Transverse colon (tissue), 4 donors: ENCODE measurements at places on chromosomes 16 and 17. TPM values are rescaled to one million over a fixed set of nuclear protein-coding genes. Genes with fewer than 3 reads are reported as not detected.

The TBC1D26 gene
- 0.16 TPM for total RNA-seq

The DDX19B gene
- total RNA-seq = 10.5 TPM

The BCAR1 gene
- total RNA-seq = 125 TPM

The ATF7IP2 gene
- total RNA-seq = 13.1 TPM

The TM4SF5 gene
- total RNA-seq = 42.6 TPM

The ADAP2 gene
- total RNA-seq = 11.9 TPM

The DRC7 gene
- total RNA-seq = not detected

The KREMEN2 gene
- 0.79 TPM for total RNA-seq

The LYRM9 gene
- 2.6 TPM for total RNA-seq

The CPNE7 gene
- 0.41 TPM for total RNA-seq

The KRTAP9-4 gene
- total RNA-seq = not detected

The CDH1 gene
- 551 TPM for total RNA-seq

The CLEC3A gene
- not detected for total RNA-seq

GRCh38 chr16:87621976-87622713, 19.8 kb downstream of the JPH3 start:
- DNase-seq = no peak

GRCh38 chr16:51815523-51815922, 664.5 kb upstream of the SALL1 start:
- no peak for DNase-seq

- DNase-seq = no peak
Observed at GRCh38 chr16:83113317-83113716, 486.5 kb downstream of the CDH13 start.

DNA sequence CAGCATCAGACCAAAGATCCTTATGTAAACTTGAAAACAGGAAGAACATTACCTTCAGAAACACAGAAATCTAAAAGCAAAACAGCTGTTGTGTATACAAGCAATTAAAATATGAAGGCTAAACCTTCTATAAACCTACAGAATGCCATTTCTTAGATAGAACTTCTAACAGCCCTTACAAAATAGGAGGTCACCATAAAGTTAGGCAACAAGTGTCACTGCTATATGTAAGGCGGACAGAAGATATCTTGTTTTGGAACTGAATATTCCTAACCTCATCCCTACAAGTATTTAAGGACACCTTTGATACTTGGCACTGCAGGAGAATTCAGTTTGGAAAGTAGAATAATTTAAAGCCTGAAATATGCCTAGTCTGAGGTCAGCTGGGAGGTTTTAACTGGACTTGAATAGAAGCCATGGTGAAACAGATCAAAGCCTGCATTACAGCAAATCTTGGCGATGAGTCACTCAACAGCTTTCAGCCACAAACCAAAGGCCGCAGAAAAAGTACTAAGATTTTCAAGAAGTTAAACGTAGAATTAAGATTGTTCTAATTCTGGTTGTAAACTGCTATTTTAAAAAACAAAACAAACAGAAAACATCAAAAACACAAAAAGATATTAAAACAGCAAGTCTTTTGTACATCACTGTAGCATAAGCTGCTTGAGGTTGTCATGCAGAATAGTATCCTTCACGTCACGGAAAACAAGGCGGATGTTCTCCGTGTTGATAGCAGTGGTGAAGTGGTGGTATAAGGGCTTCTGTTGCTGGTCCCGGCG, 42.7 kb downstream of the GNA13 start:
- DNase-seq = no peak

DNA sequence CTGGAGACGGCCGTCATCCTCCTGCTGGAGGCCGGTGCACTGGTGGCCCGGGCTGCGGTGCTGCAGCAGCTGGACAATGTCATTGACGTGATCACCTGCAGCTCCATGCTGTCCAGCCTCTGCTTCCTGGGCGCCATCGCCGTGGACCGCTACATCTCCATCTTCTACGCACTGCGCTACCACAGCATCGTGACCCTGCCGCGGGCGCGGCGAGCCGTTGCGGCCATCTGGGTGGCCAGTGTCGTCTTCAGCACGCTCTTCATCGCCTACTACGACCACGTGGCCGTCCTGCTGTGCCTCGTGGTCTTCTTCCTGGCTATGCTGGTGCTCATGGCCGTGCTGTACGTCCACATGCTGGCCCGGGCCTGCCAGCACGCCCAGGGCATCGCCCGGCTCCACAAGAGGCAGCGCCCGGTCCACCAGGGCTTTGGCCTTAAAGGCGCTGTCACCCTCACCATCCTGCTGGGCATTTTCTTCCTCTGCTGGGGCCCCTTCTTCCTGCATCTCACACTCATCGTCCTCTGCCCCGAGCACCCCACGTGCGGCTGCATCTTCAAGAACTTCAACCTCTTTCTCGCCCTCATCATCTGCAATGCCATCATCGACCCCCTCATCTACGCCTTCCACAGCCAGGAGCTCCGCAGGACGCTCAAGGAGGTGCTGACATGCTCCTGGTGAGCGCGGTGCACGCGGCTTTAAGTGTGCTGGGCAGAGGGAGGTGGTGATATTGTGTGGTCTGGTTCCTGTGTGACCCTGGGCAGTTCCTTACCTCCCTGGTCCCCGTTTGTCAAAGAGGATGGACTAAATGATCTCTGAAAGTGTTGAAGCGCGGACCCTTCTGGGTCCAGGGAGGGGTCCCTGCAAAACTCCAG, 1.1 kb downstream of the MC1R start:
- DNase-seq = no peak

DNA sequence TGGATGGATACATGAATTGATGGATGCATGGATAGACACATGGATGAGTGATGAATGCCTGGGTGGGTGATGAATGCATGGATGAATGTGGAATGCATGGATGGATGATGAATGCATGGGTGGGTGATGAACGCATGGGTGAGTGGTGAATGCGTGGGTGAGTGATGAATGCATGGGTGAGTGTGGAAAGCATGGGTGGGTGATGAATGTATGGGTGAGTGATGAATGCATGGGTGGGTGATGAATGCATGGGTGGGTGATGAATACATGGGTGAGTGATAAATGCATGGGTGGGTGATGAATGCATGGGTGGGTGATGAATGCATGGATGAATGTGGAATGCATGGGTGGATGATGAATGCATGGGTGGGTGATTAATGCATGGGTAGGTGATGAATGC, 83.9 kb upstream of the HSBP1 start:
- DNase-seq = no peak

DNA sequence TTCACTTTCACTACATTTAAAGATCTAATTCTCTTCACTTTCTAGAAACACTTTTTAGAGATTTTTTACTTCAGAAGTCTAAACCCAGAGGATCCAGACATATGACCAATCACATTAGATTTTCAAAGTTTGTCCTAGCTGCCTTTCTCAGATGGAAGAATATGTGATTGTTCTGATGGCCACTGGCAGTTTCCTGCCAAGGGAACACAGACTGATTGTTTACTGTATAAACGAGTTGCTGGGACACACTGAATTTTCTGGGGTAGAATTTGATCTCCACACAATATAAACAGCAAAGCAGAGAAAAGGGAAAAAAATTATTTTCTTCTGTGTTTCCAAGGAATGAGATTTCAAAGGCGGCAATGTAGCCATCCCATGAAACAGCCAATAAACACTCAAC, 480.0 kb downstream of the TOX3 start:
- DNase-seq = no peak

DNA sequence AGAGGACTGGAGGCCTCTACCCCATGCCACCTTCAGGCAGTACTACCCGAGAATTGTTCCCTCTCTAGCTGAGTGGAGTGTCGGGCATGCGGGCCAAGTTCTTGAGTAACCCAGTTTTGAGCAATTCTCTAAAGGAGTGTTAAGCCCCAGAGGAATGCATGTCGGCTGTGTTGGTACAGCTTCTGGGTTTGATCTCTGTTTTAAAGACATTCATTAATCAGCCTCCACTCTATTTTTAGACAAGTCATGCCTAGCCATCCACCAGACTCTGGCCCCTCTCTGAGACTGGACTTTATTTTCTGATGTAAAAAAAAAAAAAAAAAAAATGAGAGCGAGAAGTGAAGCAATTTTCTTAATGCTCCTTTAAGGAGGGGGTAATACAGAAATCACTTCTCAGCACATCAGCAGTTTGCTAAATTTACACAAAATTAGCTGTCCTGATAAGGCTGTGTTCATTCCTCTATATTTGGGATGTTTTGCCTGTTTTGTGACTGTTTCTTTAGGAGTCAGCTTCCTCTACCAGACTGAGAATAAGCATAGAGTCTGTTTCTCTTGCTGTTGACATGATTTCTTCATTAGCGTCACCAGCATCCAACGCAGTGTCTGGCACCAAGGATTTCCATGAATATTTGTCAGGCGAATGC, 88.7 kb downstream of the AXIN2 start:
- DNase-seq = no peak

DNA sequence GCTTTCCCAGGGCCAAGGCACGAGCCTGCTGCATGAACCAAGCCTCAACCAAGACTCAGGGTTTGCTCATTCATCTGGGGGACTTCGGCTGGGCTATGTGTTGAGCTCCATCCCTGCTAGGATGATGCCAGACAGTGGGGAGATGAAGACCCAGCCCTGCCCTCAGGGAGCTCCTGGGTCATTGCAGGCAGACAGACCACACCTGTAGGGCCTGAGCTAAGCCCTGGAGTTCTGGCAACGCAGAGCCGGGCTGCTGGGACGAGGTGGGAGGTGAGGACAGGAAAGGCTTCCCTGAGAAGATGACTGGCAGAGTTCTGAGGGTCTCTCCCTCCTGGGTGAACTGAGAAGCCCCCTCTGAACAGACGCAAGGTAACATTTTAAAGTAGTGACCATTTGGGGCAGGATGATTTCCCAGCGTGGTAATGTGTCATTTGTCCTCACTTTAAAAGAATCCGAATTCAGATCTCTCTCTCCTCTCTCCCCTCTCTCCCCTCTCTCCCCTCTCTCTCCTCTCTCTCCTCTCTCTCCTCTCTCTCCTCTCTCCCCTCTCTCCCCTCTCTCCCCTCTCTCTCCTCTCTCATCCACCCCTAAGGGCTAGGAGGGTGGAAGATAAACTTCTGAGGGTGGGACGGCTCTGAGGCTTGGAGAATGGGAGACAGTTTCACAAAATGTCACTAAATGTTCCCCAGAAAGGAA, 98.4 kb downstream of the MGAT5B start:
- no peak for DNase-seq

GRCh38 chr16:88920618-88921590, 54.4 kb upstream of the PABPN1L start:
- DNase-seq = peak; percentile 70

DNA sequence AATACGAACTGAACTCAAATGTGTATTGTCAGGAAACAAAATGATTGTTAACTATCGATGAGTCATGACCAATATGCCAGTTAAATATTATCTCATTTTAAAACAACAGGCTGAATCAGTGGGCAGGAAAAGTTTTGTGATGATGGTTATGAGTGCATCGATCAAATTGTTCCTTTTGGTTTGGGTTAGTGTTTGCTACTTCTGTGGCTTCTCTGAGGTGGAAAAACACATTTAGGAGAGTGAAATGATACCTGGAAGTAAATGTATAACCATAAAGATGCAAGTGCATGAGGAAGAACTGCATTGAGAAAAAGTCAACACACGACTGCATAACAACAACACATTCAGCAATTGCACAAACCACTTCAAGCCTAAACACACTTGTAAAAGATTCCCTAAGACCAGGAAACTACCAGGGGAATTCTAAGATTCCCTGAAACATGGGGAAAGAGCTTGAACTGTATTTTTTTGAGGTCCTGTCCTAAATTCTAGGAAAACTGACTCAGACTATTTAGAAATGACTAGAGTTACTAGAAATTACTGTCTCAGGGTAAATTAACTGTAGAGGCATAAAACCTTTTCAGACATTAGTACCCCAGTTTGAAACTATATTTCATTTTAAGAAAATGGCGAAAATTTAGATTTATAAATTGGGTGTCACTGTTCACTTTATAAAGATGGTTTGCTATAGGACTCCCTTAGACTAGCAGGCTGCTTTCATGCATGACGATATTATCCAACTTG, 44.8 kb downstream of the CDYL2 start:
- DNase-seq = no peak

DNA sequence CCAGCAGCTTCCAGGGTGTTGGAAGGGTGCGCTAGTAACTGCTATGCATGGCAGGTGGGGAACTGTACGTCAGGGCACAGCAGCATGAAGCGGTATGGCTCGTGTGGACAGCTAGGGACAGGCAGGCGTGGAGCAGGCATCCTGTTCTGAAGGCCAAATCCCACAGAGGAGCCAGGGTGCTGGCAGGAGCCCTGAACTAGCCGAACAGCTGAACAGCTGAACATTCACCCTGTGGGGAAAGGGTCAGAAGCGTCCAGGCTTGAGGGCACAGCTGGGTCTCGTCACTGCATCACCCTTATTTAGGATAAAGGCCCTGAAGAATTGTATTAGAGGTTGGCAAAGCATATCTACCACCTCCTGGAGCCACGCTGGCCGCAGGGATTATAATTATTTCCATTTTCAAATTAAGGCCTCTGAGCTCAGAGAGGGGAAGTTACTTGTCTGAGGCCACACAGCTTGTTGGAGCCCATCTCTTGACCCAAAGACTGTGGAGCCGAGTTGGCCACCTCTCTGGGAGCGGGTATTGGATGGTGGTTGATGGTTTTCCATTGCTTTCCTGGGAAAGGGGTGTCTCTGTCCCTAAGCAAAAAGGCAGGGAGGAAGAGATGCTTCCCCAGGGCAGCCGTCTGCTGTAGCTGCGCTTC, 3.3 kb upstream of the STH start:
- no peak for DNase-seq

- no peak for DNase-seq
Observed at GRCh38 chr17:8580952-8581658, 49.4 kb downstream of the MYH10 start.

GRCh38 chr17:75001915-75002843, 10.3 kb upstream of the MRPL58 start:
- no peak for DNase-seq

DNA sequence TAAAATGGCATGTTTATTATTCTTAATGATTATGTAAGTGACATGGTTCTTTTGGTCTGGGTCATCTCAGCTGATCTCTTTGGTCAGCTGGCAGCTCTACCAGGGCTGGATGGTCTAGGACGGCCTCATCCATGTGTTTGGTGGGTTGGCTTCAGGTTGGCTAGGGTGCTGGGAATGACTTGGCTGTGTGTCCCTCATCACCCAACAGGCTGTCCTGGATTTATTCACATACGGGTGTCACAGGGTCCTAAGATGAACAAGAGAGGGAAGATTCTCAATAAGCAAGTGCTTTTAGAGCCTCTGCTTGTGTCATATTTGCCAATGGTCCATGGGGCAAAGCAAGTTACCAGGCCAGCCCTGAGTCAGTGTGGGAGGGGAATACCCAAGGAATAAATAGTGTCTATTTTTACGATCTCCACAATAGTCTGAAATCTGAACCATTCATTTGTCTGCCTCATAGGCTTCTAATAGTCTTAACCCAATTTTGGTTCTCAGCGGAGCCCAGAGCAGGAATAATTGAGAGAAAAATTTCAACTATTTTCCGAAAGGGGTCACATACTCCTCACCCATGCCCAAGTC, 157.5 kb downstream of the HS3ST2 start:
- DNase-seq = no peak

GRCh38 chr16:35506898-35507194, 2047.4 kb downstream of the TP53TG3F start:
- DNase-seq = no peak

- peak; percentile 66 for DNase-seq
Observed at GRCh38 chr17:42673885-42674754, 2.7 kb downstream of the PLEKHH3 start.

GRCh38 chr17:45384789-45385262, 47.8 kb downstream of the ARHGAP27 start:
- no peak for DNase-seq

- no peak for DNase-seq
Observed at GRCh38 chr16:88062341-88063210, 111.3 kb downstream of the BANP start.
